Large intestine (tissue), 12 donors: ENCODE measurements at places on chromosomes 6 and 20. TPM values are rescaled to one million over a fixed set of nuclear protein-coding genes. Genes with fewer than 3 reads are reported as not detected.

DNA sequence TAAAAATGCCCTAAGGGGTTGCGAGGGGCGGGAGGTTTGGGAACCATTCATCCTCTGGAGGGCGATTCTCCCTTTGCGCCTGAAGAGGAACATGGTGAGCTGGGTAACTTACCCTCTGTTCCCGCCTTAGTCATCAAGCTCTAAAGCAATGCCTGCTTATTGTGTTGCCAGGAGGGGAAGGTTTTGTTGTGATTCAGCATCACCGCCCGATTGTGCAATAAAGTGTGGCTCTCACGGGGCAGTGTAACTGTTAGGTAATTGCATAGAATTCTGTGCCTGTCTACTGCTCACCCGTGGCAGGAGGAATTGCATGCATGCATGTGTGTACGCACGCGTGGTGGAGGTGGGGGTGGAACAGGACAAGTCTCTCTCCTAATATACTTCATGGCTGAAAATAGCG, 95.5 kb upstream of the AGPAT4 start:
- H3K36me3 ChIP-seq: no peaks in the 10 kb centered on the region
- no peaks in the 10 kb centered on the region for H3K27me3 ChIP-seq
- H3K27ac ChIP-seq: peak overlapping the region; percentile 30
- peaks cover 14% of the 10 kb centered on the region for H3K4me1 ChIP-seq

- peak; percentile 50 for DNase-seq
- peak overlapping the region; percentile 54 for H3K4me3 ChIP-seq
- no peak overlapping the region for H3K27ac ChIP-seq
- H3K4me1 ChIP-seq: peaks cover 22% of the 10 kb centered on the region
- H3K27me3 ChIP-seq: peaks cover 98% of the 10 kb centered on the region
These were observed 10.6 kb downstream of the NRN1 start for GRCh38 chr6:5995949-5996713.

DNA sequence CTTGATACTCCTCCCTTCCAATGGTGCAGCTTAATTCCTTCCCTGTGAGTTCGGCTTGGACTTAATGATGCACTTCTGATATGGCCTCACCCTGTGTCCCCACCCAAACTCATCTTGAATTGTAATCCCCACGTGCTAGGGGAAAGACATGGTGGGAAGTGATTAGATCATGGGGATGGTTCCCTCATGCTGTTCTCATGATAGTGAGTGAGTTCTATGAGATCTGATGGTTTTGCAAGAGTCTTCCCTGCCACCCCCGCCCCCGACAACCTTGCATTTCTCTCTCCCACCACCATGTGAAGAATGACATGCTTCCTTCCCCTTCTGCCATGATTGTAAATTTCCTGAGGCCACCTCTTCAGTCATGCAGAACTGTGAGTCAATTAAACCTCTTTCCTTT, 50.3 kb upstream of the HLA-G start:
- H3K27me3 ChIP-seq: peaks cover 3% of the 10 kb centered on the region
- no peak for DNase-seq
- H3K4me3 ChIP-seq: no peak overlapping the region
- H3K4me1 ChIP-seq: no peaks in the 10 kb centered on the region
- H3K36me3 ChIP-seq: no peaks in the 10 kb centered on the region

Gene COL11A2
- 5.3 TPM for polyA plus RNA-seq

DNA sequence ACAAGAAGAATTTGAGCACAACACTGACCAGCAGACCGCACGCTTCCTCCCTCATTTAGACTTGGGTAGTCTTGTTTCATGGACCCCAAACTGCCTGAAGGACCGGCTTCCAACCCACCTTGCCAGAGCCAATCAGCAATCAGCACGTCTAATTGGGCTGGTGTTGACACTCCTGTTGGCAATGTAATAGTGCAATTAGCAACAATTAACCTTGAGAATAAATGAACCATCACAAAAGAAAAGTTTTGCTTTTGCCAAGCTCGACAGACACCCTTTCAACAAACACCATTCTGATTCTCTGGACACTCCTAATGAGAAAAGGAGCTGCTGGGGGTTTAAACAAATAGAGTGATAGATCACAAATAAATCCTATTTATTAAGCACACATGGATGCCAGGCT, 61.0 kb downstream of the EDN3 start:
- no peak overlapping the region for H3K27ac ChIP-seq
- peaks cover 14% of the 10 kb centered on the region for H3K4me1 ChIP-seq
- H3K27me3 ChIP-seq: no peaks in the 10 kb centered on the region
- DNase-seq: no peak

GRCh38 chr20:4546786-4547185, 174.9 kb upstream of the PRND start:
- H3K4me1 ChIP-seq: no peaks in the 10 kb centered on the region
- H3K4me3 ChIP-seq: no peak overlapping the region
- no peaks in the 10 kb centered on the region for H3K36me3 ChIP-seq
- no peak overlapping the region for H3K27ac ChIP-seq
- no peaks in the 10 kb centered on the region for H3K27me3 ChIP-seq

DNA sequence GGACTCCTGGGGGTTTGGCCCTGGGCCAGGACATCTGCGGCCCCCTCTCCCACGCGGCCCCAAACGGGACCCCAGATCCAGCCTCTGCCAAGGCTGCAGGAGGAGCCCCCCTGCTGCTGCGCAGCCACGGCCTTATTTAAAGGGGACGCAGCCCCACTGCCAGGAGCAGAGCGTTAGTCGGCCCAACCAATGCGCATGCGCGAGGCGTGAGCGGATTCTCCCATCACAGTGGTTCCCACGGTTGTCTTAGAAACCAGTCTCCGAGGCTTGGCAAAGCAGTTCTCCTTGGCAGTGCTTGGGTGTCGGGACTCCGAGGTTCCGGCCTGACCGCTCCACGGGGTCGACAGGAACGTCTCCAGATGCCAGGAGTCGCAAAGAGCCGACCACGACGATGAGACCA, 288.3 kb upstream of the ZNF337 start:
- H3K4me1 ChIP-seq: no peaks in the 10 kb centered on the region
- no peak overlapping the region for H3K27ac ChIP-seq

GRCh38 chr20:20821484-20822260, 109.2 kb upstream of the RALGAPA2 start:
- H3K27ac ChIP-seq: no peak overlapping the region
- peaks cover 13% of the 10 kb centered on the region for H3K27me3 ChIP-seq
- no peaks in the 10 kb centered on the region for H3K4me1 ChIP-seq
- no peak for DNase-seq
- no peaks in the 10 kb centered on the region for H3K36me3 ChIP-seq

Gene MOXD1
- polyA plus RNA-seq: 13.6 TPM

Gene PTCRA
- 0.15 TPM for polyA plus RNA-seq

DNA sequence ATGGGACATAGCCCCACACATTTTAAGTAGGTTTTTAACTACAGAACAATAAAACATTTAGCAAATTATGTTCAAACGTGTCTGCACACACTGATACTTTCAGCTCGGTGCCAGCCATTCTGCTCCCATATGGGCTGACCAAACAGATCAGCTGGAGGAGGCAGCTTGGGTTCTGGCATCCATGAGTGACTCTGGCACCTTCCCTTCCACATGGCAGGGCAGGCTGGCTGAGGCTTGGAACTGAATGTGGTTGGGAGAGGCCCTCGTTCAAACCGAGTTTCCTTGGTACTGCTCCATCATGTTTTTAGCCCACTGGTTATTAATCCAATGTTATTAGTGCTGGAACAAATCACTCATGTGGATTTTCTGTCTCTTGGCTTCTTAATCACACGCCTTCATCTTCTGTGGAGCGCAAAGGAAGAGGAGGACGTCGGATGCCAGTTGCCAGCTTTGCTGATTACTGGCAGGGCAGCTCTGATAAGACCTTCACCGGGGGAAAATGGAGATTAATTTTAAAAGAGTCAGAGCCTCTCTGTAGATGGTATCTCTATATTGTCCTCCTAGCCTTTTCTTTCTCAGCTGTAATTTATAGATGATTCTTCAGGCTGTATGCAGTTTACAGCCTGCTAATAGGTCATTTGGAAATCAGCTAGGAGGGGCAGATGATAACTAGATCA, 93.1 kb upstream of the TIAM2 start:
- H3K27ac ChIP-seq: no peak overlapping the region
- H3K27me3 ChIP-seq: no peaks in the 10 kb centered on the region
- no peak for DNase-seq
- H3K36me3 ChIP-seq: no peaks in the 10 kb centered on the region
- no peak overlapping the region for H3K4me3 ChIP-seq

GRCh38 chr20:62952373-62952967, at the start of gene SLC17A9:
TSS of gene SLC17A9 (plus strand) at chr20:62952709. CDS start at chr20:62952831, 122 bp downstream.
- H3K27me3 ChIP-seq: no peaks in the 10 kb centered on the region
- peak within 1 kb of the TSS; percentile 31 for H3K4me3 ChIP-seq
- peak; percentile 81 for DNase-seq
- peaks cover 32% of the 10 kb centered on the region for H3K36me3 ChIP-seq
- H3K4me1 ChIP-seq: peaks cover 38% of the 10 kb centered on the region
- H3K27ac ChIP-seq: peak within 1 kb of the TSS; percentile 79

DNA sequence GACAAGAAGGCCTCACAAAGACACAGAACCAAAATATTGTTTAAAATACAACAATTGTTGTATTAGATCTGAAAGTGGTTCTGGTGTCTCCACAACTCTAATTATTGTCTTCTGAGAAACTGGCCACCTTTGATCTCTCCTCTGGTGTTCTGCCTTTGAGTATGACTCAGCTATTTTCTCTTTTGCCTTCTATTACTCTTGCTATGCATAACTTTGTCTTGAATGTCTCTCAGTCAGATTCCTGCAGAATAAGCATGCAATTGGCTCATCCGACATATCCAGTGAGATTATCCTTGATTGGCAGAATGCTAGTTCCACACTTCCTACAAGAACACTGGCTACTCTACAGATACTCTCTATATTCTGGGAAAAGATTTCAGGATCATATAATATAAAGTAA, 14.3 kb upstream of the EPM2A start:
- no peaks in the 10 kb centered on the region for H3K36me3 ChIP-seq
- no peak overlapping the region for H3K27ac ChIP-seq
- DNase-seq: peak; percentile 72
- H3K4me3 ChIP-seq: no peak overlapping the region

- no peak overlapping the region for H3K4me3 ChIP-seq
- peaks cover 27% of the 10 kb centered on the region for H3K4me1 ChIP-seq
- H3K27ac ChIP-seq: peak overlapping the region; percentile 38
- H3K27me3 ChIP-seq: no peaks in the 10 kb centered on the region
- no peaks in the 10 kb centered on the region for H3K36me3 ChIP-seq
These were observed 2.1 kb downstream of the ZC3H12D start for GRCh38 chr6:149482545-149483333.

DNA sequence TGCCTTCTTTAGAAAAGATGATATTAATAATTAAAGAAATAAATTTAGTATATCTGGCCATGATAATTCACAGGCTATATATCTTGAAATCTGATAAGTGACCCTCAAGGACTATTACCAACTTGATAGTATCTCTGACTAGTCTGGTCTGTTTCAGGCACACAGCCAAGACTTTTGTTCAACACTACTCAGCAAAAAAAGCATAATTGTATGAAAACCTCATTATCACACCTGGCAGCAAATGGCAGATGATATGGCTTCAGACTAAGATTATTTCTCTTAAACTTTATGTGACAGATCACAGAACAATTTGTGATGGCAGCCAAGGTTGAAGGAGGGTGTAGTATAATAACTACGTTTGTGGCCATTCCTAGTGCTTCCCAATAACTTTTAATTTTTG, 114.7 kb downstream of the RWDD2A start:
- H3K36me3 ChIP-seq: no peaks in the 10 kb centered on the region
- no peaks in the 10 kb centered on the region for H3K4me1 ChIP-seq
- H3K4me3 ChIP-seq: no peak overlapping the region
- no peak for DNase-seq
- H3K27me3 ChIP-seq: no peaks in the 10 kb centered on the region

Gene ILRUN
- polyA plus RNA-seq: 44.4 TPM

GRCh38 chr6:31767096-31767645, 4.7 kb downstream of the SAPCD1 start:
- peaks cover 30% of the 10 kb centered on the region for H3K4me1 ChIP-seq
- no peak for DNase-seq
- no peak overlapping the region for H3K27ac ChIP-seq
- H3K36me3 ChIP-seq: peaks cover 9% of the 10 kb centered on the region
- H3K27me3 ChIP-seq: no peaks in the 10 kb centered on the region

DNA sequence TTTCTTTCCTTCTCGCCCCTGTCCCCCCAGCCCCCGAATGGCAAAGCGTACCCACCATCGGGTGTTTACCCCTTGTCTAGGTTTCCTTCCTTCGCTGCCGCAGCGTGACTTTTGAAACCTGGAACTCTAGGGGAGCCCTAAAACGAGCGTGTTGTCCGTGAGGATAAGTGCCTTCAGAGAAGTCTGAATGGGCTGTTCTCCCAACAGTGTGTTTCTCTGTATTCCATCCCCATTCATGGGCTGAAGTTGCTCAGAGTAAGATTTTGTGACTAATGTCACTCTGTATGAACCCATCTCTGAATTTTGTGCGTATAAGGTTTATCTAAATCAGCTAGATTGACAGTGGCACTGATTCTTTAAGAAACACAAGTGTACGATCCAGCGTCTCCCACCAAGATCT, 949 bp downstream of the MACROD2 start:
- DNase-seq: no peak
- no peaks in the 10 kb centered on the region for H3K27me3 ChIP-seq
- peak overlapping the region; percentile 57 for H3K4me3 ChIP-seq

- H3K27ac ChIP-seq: no peak overlapping the region
- H3K36me3 ChIP-seq: no peaks in the 10 kb centered on the region
- no peak for DNase-seq
- no peaks in the 10 kb centered on the region for H3K27me3 ChIP-seq
- no peak overlapping the region for H3K4me3 ChIP-seq
These were observed 136.9 kb downstream of the FOXO3 start for GRCh38 chr6:108697561-108698161.

DNA sequence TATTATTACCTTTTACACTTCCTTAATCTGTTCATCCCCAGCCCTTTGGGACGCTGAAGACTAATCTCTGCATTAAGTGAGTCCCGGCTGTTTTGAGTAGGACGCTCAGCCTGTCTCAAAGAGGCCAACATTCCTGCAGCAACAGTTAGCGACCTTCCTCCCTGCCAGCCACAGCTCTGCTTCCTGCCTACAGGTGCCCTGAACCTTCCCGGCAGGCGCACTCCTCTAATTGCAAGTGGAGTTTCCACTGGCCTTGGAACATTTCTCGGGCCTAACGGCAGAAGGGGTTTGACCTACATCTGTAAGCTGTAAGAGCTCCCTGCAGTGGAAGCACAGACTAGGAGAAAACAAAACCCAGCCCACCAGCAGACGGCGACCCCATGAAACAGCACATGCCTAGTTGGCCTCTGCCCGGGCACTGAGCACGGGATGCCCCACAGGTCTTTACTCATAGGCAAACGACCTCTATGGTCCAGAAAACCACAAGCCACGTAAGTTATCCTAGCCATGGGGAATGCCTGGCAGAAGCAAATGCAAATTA, 137.9 kb downstream of the DTNBP1 start:
- H3K4me1 ChIP-seq: peaks cover 3% of the 10 kb centered on the region
- H3K27me3 ChIP-seq: no peaks in the 10 kb centered on the region
- H3K36me3 ChIP-seq: peaks cover 58% of the 10 kb centered on the region
- no peak overlapping the region for H3K27ac ChIP-seq
